ENCODE measurements at places on chromosomes 5 and 9.

DNA sequence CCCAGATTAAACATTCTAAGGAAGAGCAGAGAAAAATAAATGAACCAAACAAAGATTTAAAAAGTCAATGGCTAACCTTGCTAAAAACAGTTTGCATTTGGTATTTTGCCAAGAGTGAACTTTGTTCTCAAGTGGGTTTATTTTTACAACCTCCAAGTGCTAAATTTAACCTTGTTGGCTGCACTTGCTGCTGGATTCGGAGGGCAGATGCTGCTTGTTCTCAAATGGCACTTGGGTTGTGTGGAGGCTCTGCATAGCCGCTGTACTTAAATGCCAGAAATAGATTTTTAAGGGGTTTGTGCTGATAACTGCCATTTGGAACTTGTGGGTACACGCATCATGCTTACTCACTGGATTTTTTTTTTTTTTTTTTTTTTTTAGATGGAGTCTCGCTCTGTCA is 13.3 kb upstream of the SPATA24 start:
- peak; percentile 15 for DNase-seq

- peak; percentile 58 for DNase-seq
These were observed 130.3 kb downstream of the CDC42SE2 start for GRCh38 chr5:131394128-131394527.

DNA sequence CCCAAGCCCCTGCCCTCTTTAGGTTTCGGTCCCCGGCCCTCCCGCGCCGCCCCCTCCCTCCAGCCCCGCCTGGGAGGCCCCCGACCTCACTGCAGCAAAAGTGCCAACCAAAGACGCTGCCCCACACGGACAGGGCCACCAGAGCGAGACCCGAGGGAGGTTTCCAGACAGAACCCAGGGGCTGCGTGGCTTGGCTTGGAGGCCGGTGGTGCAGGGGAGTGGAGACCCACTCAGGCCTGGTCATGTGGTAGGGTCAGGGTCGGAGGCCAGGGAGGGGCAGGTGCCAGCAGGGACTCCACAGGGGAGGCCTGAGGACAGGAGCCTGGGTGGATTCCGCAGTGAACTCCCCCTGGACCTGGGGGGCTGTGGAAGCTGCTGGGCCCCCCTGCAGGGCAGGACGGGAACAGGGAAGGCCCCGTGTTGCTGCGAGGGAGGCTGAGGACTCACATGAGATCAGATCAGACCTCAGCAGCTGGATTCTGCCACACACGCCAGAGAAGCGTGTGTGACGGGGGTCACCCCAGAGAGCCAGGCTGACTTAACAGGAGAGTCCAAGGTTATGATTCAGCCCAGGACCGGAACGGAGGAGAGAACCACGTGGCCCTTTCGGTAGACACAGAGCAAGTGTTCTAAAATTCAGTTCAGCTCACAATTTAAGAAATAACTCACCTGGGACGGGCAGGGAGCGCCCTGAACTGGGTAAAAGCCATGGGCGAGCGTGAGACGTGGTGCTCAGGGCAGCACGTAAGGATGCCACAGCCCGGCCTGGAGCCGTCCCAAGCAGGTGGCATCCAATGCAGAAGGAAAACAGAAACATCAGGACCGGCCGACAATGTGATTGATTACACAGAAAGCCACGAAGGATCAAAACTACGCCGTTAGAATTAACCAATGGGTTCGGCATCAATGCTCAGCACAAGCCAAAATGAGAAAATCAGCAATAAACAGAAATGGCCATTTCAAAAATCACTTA is 38.9 kb downstream of the EXD3 start:
- DNase-seq, result no peak

GRCh38 chr5:107248066-107248695 is 422.6 kb downstream of the EFNA5 start:
- peak; percentile 33 for DNase-seq

DNA sequence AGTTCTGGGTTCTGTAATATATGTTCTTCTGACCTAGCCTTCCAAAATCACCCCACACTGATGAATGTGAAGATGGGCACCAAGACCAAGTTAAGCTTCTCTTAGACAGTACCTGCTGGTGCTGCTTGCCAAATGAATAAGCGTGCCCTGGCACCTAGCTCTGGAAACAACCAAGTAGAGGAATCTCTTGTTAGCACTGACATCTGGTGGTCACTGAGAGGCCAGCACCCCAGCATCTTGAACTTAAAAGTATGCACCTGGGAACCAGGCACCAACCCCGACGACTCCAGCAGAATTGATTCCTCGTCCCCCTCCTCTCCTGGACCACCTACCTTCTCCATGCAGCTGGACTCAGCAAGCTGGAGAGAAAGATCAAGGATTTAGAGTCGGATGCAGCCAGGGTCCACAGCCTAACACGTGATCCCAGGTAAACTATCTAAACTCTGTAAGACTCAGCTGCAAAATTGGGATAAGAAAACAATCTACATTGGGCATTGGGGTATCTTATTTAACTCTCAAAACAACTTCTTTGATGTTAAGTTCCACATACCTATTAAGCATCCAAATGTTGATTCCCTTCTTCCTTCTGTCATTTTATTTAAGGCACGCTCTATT is 89.8 kb downstream of the SLC1A3 start:
- DNase-seq, result no peak

DNA sequence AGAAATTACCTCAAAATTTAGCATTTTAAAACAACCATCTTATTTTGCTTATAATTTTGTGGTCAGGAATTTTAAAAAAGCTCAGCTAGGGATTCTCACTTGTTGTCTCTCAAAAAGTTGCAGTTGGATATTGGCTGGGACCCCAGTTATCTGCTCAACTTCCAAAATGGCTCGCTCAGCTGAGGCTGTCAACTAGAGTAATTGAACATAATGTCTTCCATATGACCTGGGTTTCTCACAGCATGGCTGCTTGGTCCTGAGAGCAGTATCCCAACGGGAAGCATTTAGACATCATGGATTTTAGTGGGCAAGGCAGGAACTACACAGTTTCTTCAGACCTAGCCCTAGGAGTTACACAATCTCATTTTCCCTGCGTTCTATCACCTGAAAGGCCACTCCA is 63.6 kb upstream of the SPEF2 start:
- DNase-seq, result no peak

DNA sequence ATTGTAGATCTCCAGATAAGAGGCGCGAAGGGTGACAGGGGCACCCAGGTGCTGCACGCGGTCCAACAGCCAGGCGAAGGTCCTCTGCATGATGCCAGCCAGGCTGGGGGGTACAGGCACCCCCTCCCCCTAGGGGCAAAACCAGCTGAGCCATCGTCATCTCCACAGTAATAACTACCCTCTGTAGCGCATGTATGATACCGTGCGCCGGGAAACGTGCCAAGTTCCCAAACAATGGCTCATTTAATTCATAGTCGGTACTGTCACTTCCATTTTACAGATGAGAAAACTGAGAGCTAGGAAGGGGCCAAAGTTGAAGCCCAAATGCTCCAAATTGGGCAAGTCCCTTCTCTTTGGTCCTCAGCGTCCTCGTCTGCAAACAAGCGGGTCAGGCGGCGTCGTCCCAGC is 1.5 kb downstream of the KIF12 start:
- DNase-seq, result no peak

DNA sequence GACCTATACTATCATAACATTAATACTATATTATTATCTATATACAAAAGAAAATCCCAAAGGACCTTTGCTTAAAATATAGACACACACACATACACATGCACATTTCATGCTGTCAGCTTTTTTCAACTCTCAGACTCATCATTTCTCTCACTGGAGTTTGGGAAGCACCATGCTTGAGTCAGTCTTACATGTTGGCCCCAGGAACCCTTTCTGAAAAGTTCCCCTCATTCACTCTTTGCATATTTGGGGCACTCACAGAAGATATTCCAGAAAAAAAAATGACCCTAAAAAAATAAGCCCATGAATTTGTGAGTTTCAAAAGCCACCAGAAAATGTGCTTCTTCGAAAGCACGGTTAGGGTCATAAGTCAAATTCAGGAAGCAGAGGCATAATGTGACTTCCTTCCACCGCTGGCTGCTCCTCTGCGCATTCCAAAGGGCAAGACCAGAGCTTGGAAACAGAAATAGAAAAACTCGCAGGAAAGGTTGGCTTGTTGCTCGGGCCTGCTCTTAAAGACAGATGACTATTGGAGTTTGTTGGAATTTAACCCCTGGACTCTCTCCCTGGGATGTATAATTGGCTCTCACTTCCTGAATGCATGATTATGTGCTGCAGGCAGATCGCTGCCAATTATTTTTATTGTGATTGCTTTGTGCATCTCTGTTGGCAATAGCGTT is 129.7 kb upstream of the IQGAP2 start:
- peak; percentile 65 for DNase-seq

DNA sequence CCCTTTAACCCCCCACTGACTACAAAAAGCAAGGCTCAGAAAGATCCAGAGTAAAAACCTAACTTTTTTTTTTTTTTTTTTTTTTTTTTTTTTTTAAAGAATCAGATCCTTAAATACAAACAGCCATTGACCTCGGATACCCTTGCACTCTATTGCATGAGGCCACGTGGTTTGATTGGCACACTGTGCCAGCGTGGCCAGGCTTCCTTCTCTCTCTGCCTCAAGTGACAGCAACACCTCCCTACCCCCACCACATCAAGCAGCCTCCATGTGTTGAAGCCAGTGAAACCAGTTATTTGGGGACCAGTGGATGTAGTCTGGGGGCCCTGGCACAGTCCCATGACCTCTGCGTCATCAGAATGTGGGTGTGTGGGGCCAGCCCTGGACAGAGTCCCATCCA is 71.4 kb downstream of the OTULIN start:
- no peak for DNase-seq

GRCh38 chr5:101673120-101673519 is 623.0 kb downstream of the SLCO4C1 start:
- no peak for DNase-seq

DNA sequence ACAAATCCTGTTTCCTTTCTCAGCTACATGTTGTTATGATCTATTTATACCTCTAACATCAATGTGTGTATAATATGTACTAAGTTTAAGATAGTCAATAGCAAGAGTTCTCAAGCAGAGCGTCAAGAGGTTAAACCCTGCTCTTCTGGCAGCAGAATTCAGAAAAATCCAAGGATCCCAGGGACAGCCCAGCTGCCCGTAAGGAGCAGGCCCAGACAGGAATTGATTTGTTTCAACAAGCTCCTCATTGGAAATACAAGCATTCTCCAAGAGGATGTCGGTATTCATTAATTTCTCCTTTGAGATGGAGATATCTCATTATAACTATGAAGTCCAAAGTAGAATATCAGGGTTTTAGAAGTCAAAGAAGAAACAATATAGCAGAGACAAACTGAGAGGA is 14.9 kb downstream of the EFNA5 start:
- no peak for DNase-seq

GRCh38 chr5:172377856-172378255 is 76.5 kb downstream of the SH3PXD2B start:
- DNase-seq, result no peak

- no peak for DNase-seq
These were observed 224.1 kb downstream of the ESM1 start for GRCh38 chr5:54761213-54761701.

DNA sequence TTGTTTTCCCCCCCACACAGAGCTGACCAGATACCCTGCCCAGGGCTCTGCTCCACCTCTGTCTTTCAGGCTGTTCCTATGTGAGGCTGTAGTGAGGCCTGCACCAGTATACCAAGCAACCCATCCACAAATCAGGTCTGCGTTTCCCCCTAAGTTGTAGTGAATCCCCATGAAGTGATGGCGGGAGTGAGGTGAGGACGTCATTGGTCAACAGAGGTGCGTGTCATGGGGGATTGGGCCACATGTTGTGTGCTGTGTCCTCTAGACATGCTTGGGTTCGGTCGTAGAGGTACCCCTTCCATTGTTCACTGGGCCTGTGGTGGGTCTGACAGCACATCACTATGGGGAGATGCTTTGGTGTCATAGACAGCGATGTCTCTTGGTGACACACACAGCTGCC is 184.6 kb downstream of the CACNA1B start:
- peak; percentile 2 for DNase-seq

DNA sequence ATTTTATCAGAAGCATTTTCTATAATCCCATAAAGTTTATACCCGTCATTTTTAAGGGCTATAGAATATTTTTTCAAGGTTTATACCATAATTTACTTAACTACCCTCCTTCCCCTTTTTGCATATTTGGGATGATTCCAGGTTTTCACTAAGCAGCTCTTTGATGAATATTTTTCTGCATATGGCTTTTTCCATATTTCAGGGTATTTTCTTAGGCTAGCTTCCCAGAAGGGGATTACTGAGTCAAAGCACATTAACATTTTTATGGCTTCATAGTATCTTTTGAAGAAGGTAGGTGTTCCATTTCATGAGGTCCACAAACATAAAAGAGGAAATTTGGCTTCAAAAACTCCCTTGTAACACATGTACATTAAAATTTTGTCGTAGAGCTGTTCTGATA is 14.6 kb upstream of the COL15A1 start:
- no peak for DNase-seq

DNA sequence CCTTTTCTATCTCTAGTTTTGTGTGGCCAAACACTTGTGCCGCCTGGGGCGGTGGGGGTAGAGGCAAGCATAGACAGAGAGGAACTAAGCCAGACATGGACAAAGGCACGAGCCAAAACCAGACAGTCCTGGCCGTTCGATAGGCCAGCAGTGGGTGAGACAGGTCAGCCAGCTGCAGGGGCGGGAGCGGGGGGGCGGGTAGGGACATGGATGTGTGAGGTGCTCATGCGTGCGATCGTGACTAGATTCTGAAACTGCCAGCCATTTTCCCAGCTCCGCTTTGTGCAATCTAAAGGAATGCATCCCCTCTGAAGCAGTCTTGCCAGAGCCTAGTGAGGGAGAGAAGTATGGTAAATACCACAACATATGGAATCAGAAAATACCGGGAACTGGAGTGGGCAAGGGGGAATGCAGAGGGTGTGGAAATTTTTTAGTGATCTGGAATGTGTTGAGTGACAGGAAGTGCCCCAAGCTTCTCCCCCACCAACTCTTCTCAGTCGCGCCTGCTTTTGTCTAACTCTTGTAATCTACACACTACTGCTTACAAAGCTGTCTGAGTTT is 111.9 kb downstream of the NR6A1 start:
- DNase-seq, result peak; percentile 87

GRCh38 chr5:141681695-141682641 is at the start of gene ARAP3:
Gene ARAP3, minus strand, starts transcription at chr5:141682230. Its CDS starts 1,744 bp downstream, at chr5:141680486.
- peak; percentile 92 for DNase-seq

DNA sequence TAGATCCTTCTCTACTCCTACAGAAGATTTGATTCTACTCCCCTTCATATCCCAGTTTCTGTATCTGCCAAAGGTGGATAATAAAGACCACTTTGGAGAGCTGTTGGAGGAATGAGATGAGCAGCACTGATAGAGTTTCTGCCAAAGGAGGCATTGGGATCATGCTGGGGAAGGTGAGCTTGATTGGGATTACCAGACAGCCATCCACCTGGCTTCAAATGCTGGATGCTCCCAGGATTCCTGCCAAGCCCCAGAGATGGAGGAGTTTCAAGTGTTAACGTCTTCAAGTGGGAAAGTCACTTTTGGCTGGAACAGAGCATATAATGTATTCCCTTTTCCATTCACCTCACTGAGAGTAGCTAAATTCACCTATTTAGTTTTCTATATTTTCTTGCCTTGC is 348.4 kb downstream of the TRIM32 start:
- DNase-seq, result no peak

- DNase-seq, result no peak
These were observed 41.7 kb downstream of the KLF4 start for GRCh38 chr9:107447834-107448233.

All from left lung (tissue), 14 donors.